ENCODE measurements at places on chromosomes 5 and 9. TPM values are rescaled to one million over a fixed set of nuclear protein-coding genes. Genes with fewer than 3 reads are reported as not detected.

Gene SPARC
- 517 TPM for total RNA-seq

Gene TSSK1B
- not detected for total RNA-seq

Gene PFN3
- total RNA-seq: not detected

Gene LSM11
- total RNA-seq: 1.5 TPM

Gene CCDC183
- 1.6 TPM for total RNA-seq

Gene HMGCS1
- total RNA-seq: 23.1 TPM

Gene PAM
- 959 TPM for total RNA-seq

Gene EQTN
- not detected for total RNA-seq

Gene CATSPER3
- 1.1 TPM for total RNA-seq

Gene KIF12
- total RNA-seq: not detected

Gene KCNV2
- not detected for total RNA-seq

Gene TMEM171
- total RNA-seq: not detected

Gene EPB41L4B
- total RNA-seq: 8.1 TPM

Gene THBS4
- 32.9 TPM for total RNA-seq

Gene PCDHGB1
- total RNA-seq: 6.7 TPM

Gene DMRTA1
- total RNA-seq: 1.0 TPM

Gene PCDHGB5
- 6.1 TPM for total RNA-seq

Gene FAM169A
- 3.0 TPM for total RNA-seq

Gene FABP6
- 3.5 TPM for total RNA-seq

All from Right ventricle myocardium inferior (tissue), 1 donor.